GM10248 (cell line): ENCODE measurements at places on chromosomes 6 and 20.

DNA sequence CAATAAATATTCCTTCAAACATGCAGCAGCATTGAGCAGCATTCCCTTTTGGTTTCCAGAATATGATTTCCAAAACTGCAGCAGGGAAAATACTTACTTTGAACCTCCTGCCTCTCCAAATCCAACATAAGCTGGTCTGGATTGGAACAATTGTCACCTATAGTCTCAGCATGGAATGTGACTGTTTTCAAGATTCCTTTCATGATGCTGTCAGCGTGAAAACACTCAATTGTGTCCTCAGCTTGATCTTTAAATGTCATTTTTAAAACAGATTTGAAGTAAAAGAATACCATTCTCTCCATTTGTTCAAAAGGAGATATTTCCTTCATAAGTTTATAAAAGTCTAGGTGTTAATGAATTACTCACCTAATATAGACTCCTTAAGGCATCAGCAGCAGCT is 993.9 kb downstream of the EYS start:
- DNase-seq = no peak

DNA sequence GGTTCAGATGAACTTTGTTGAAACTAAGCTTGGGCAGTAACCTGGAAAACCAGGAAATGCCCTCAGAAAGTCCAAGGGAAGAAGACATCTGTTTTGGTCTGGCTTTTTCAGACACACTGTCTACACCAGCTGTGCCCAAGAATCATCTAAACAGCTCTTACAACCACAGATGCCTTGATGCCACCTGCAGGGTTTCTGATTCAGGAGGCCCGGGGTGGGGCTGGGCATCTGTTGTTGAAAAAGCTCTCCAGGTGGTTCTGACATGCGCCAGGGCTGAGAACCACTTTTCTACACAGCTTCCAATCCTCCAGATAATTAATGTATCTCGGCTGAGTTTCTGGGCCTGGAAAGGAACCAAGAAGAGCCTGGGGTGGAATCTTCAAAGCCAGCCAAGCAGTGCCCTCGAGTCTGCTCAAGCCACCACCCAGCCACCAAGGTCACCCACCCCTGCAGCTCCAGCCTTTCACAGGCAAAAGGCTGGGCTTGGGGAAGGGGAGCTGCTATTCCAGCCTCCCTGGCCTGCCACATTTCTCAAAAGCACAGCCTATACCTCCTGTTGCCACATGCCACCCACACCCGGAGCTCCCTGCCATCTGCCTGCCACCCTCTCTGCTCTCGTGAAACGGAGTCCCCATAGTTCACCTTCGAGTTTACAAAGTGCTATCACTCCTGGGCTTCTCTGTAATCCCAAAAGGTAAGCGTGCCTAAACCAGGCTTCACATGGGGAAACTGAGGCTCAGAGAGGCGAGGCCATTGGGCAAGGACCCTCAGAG is 9.4 kb downstream of the MDGA1 start:
- DNase-seq = no peak

DNA sequence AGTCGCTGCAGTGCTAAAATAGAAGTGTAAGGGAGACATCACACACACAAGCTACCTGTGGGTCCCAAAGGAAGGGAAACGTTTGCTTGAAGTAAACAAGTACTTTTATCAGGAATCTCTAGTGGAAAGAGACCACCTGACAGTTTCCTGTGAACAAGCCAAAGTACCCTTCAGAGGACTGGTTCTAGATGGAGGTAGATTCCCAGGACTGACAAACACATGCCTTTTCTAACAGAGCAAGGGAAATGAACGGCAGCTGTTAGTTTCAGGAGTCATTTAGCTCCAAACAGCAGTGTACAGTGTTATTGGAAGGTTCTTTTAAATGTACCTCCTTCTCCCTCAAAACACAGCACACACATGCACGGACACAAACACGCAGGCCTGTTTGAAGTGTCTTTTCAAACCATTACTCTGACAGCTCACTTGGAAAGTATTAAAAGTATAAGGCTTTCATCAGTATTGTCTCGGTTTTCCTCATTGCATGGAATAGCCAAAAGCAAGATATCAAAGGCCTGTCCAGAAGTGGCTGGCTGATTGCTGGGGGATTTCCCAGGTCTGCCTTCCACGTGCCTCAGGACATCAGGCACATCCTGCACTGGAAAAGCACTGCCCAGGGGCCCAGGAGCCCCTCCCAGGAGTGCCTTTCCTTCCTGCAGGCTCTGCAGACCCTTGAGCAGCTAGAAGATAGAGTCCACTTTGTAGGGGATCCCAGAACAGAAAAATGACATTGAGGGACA is 393.2 kb upstream of the SOX4 start:
- DNase-seq = no peak

- no peak for DNase-seq
These were observed 10.5 kb upstream of the EPM2A start for GRCh38 chr6:145745861-145746260.

- no peak for DNase-seq
These were observed 79.5 kb downstream of the CD83 start for GRCh38 chr6:14197118-14197517.

DNA sequence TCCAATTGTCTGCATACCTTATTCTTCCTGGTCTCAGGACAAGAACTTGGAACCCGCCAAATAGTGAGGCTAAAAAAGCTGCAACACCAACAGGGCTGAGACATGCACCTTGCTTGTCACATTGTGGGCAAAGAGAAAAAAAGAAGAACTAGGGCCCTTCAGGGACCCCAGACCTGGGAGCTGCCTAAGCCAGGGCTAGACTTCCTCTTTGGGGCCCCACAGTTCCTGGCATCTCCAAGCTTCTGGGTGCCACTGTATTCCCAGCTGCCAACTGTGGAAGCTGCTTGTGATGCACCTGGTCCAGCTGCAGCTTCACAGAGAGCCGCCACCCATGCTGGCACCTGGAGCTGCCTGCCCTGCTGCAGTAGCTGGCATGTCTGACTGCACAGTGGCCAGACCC is 370.6 kb downstream of the CD83 start:
- DNase-seq = no peak

DNA sequence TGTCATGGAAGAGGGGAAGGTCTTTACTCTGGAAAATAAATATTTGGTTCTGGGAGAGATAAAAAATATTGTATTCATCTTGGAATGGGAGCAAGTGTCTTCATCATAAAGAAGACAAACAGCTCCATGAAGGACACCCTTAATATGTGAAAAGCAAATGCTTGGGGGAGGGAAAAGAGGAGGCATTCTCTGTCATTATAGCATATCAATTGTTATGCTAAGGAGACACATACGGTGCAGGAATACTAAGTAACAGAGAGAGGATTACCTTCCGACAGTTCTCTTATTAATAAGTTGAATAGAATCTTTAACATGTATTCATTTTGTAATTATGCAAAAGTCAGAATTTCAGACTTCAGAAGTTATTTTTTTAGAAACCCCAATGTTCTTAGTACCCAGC is 634.4 kb downstream of the UTRN start:
- no peak for DNase-seq

DNA sequence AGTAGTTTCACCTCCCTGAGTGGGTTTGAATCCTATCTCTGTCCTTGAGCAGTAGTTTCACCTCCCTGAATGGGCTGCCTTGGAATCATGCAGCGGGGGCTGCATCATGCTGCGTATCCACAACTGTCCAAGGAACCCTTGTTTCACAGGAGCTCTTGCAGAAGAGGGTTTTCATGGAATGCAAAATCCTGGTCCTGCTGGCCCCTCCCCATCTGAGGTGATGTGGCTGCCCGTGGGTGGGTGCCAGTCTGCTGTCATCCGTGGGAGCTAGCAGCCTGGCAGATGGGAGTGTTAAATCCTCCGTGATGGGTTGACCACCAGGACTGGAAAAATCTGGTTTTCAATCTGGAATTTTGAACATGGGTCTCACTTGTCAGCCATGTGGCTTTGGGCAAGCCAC is 21.7 kb downstream of the ZBP1 start:
- DNase-seq = no peak

GRCh38 chr6:157450931-157451742 is 70.1 kb downstream of the ZDHHC14 start:
- DNase-seq = no peak

- DNase-seq = no peak
These were observed 8.7 kb downstream of the ANKS1A start for GRCh38 chr6:34897716-34898115.

GRCh38 chr6:35048031-35048613 is 93.0 kb downstream of the TCP11 start:
- no peak for DNase-seq

DNA sequence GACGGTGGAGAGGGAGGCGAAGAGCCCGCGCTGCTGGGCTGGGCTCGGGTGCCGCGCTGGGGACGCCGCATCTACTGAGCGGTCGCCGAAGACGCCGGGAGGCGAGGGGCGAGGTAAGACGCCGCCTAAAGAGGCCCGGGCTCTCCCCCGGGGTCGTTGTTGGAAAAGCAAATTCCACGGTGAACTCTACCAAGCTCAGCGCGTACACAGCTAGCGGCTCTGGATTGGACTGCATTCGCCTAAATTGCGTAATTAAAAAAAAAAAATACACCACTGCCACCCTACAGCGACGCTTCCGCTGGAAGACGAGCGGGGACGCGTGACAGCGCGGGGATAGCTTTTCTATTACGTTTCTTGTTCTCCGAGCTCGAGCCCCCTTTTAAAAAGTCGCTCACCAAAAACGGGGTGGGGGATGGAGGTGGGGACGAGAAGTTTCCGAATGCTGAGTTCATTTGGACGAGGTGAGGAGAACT is 92.0 kb upstream of the PRDM1 start:
- no peak for DNase-seq

GRCh38 chr20:18428490-18429173 is 38.2 kb downstream of the DZANK1 start:
- no peak for DNase-seq

DNA sequence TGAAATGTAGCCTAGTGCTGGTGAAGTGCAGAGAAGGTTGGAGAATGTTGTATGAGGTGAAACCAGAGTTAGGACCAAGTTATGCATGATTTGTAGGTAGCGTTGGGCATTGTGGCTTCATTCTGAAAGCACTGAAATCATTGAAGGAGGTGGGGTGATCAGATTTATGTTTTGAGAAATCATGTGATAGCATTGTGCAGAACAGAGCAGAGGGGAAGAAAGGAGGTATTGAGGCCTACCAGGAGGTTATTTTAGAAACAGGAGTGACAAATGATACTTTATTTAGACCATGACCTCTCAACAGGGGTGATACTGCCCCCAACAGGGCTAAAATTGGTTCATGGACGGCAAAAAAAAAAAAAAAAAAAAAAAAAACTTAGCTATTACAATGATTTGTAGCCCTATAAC is 15.6 kb upstream of the HMGN3 start:
- peak; percentile 34 for DNase-seq

DNA sequence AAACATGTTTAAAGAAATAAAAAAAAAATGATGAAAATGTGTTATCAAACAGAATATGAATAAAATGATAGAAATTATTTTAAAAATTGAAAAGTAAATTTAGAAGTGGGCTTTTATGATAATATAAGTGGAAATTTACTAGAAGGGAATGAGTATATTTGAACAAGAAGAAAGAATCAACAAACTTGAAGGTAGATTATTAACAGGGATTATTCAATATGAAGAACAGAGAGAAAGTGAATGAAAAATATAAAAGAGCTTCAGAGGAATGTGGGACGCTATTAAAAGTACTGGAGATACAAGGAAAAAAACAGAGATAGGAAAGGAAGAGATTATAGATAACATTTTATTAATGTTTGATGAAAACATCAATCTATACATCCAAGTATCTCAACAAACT is 1014.4 kb upstream of the CITED2 start:
- no peak for DNase-seq
